ENCODE measurements at places on chromosomes 1 and 21.

GRCh38 chr1:226820941-226821718 is 49.3 kb upstream of the PSEN2 start:
- peak; percentile 46 for DNase-seq

DNA sequence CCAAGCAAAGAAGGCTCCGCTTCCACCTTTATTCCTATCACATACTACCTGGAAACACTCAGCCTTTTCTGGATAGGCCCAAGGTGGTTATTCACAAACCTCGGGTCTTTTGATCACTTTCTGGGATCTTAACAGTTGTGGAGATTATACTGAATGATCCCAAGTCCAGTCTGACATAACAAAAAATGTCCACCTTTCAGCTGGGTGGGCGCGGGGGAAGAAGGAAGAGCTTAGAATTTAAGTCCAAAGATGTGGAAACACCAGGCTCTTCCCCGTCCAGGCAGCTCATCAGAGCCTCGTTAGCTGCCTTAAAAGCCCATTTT is 338 bp upstream of the C1orf53 start:
- DNase-seq, result peak; percentile 68

- peak; percentile 58 for DNase-seq
Measured at GRCh38 chr1:165050246-165050645, 306.3 kb downstream of the LMX1A start.

- DNase-seq, result peak; percentile 84
Measured at GRCh38 chr1:30034627-30035521, 688.5 kb downstream of the MATN1 start.

GRCh38 chr21:42409366-42409765 is 5.7 kb downstream of the UBASH3A start:
- no peak for DNase-seq

DNA sequence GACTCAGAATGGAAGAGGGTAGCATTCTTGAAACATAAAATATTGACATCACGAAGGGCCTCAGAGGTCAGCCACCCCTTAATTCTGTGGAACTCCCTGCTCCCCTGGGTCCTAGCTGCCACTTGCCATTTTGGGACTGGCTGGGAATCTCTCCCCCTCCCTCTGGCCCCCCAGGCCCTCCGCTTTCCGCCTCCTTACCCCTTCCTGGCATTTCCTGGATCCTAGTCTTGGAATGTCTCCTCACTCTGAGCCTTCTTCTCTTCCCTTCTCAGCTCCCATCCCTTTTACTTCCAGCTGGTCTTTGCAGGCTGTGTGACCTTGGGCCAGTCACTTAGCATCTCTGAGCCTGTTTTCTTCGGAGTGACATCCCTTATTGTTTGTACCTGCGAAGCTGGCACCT is 4.5 kb downstream of the PADI1 start:
- no peak for DNase-seq

DNA sequence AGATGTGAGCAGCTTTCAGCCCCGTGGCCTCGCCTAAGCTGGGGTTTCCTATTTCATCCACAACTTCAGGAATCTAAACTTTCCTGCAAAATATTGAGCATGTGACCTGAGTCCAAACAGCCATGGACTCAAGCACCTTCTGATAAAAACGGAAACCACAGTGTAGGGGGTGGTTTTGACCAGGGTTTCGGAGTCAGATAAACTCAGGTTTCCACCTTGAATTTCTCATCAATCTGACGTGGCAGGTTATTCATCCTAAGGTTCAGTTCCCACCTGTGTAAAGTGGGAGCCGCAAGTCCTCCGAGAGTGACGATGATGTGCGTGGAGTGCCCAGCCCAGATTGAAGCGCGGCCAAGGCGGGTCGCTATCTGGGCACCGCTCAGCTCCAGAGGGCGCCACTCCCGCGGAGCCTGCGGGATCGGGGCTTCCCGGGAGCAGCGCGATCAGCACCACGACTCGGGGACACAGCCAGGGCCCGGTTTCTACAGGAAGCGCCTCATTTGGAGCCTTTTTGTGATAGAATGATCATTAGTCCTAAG is 871 bp upstream of the ETS2 start:
- DNase-seq, result peak; percentile 62

DNA sequence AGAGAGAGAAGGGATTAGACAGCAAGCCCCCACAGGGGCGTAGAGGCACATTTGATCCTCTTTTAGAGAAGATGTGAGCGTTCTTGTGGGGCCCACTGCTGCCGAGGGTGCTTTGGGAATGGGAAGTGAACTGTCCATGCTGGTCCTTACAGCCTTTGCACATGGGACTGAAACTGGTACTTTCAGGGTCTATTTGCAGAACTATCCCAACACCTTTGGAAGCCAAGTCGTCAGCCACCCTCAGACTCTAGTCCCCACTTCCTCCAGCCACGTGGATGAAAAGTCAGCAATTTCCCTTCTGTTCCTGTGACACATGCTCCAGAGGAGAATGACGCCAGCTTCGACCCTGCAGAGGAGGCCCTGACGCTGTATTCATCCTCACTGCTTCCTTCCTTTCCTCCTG is 2.6 kb upstream of the RAB7B start:
- no peak for DNase-seq

GRCh38 chr1:10424034-10424433 is 6.2 kb upstream of the CENPS start:
- DNase-seq, result no peak

- no peak for DNase-seq
Measured at GRCh38 chr21:29245104-29245643, 53.5 kb upstream of the BACH1 start.

- peak; percentile 21 for DNase-seq
Measured at GRCh38 chr21:45404730-45405270, at the start of gene COL18A1. COL18A1 (plus strand) TSS chr21:45405165; CDS start chr21:45405231, 66 bp downstream.

DNA sequence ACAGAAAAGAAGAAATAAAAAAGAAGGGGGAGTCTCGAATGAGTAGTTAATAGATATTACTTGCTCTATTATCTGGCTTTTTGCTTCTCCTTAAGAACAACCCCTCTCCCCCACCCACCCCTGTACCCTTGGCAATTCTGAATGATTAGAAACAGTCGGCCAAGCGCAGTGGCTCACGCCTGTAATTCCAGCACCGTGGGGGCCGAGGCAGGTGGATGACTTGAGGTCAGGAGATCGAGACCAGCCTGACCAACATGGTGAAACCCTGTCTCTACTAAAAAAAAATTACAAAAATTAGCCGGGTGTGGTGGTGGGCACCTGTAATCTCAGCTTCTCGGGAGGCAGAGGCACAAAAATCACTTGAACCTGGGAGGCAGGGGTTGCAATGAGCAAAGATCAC is 42.7 kb downstream of the GATAD2B start:
- no peak for DNase-seq

DNA sequence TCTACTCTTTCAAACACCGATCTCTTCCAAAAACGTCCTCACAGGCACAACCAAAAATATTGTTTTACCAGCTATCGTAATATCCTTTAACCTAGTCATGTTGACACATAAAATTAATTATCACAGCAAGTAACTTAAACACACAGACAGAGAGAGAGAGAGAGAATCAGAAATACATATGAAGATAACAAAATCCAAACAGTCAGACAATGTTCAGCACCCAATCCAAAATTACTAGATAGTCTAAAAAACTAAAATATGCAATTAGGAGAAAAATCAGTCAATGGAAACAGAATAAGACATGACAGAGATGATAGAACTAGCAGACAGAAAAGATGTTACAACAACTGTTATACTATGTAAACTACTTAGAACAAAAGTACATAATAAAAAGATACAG is 537.7 kb downstream of the LMO4 start:
- no peak for DNase-seq

DNA sequence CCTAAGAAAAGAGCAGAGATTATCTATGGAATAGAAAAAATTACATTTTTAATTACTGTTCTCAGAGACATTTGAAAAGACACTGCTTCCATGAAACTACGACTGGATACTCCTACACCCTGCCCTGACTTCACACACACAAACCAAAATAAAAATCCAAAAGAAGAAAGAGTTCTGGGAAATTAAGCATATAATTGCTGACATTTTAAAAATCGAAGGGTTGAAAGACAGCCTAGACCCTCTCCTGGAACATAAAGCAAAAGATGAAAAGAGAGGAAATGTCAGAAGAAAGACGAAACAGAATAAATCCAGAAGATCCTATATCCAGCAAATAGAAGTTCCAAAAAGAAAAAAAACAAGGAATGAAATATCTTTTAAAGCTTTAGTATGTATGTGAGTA is 32.8 kb upstream of the EEIG2 start:
- DNase-seq, result no peak

GRCh38 chr1:24276791-24277190 is 42.4 kb upstream of the GRHL3 start:
- DNase-seq, result no peak

DNA sequence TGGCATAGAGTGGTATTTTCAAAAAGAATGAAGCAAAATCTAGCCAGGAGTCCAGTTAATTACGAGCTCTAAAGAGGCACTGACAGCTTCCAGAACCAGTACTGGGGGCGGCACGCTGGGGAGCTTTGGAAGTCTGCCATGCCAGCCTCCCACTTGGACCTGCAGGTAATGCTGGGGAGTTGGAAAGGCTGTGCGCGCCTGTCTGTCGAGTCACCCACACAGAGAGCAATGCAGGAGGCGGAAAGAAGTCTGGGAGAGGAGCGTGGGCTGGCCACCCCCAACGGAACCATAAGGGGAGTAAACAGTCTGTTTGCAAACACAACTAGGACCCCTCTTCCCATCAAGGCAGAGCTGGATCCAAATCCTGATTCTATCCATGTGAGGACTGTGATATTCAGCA is 84.5 kb downstream of the BEND5 start:
- DNase-seq, result no peak
